ENCODE measurements at places on chromosomes 1 and 21. TPM values are rescaled to one million over a fixed set of nuclear protein-coding genes. Genes with fewer than 3 reads are reported as not detected.

Gene FAM78B
- 6.0 TPM for total RNA-seq

Gene NBPF4
- total RNA-seq = not detected

Gene BCL10
- 31.0 TPM for total RNA-seq

Gene DCDC2B
- total RNA-seq = not detected

DNA sequence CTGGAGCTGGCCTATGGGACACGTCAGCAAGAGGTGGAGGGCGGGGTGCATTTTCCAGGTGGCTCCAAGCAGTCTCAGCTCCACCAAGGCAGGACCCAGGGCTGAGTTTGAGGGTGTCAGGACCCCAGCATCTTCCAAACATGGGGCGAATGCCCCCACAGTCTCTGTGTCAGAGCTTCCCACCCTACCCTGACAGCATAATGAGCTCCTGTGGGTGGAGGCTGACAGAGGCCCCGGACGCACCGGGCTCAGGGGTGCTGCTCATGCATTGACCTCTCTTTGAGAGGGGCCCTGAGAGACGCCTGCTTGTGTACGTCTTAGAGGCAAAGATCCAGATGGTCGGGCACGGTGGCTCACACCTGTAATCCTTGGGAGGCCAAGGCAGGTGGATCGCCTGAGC is 37.2 kb downstream of the SLC2A7 start:
- no peak for DNase-seq

DNA sequence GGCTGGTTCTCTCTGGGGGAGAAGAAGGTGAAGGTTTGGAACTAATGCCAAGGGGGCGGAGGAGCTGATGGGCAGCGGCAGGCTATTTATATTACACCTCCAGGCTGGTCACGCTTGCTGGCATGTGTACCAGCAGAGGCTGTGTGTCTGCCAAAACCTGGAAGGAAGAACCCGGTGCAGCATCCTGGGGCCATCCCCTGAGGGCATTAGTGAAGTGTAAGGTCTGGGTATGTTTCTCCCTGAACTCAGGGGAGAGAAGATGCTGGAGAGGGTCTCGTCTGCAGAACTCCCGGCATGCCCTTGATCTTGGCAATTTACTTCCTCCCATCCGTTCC is 5.3 kb downstream of the DISP3 start:
- no peak for DNase-seq

GRCh38 chr1:228374711-228375577 is 31.7 kb downstream of the TRIM11 start:
- no peak for DNase-seq

GRCh38 chr1:25808481-25809244 is 8.7 kb downstream of the SELENON start:
- DNase-seq = no peak

DNA sequence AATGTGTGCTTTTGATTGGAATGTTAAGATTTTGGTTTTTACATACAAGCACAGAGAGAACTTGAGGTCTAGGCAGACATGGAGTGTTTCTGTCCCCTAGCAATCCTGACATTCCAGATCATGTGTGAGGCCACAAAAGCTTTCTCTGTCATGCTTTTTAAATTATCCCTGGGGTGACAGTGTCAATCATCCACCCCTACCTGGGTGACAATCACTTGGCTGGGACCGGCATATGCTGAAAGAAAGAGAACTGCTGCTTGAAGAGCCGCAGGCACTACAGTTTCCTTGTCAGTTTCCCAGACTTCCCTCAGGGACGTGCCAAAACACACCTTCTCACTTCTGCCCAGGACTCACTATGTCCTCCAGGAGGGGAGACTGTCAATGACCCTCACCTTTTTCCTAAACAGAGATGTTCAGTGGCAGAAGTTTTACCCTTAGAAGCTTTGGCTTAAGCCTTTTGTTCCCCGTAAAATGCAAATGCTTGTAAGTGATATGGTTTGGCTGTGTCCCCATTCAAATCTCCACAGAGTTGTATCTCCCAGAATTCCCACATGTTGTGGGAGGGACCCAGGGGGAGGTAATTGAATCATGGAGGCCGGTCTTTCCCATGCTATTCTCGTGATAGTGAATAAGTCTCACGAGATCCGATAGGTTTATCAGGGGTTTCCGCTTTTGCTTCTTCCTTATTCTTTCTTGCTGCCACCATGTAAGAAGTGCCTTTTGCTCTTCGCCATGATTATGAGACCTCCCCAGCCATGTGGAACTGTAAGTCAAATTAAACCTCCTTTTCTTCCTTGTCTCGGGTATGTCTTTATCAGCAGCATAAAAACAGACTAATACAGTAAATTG is 217.4 kb downstream of the FGGY start:
- DNase-seq = no peak
